Activated naive CD8-positive, alpha-beta T cell treated with anti-CD3 and anti-CD28 coated beads, Interleukin-2, amount 10 ng/mL, durations not matched to agents 7 days and 5 days (primary cell): ENCODE measurements at places on chromosomes 7 and 10. TPM values are rescaled to one million over a fixed set of nuclear protein-coding genes. Genes with fewer than 3 reads are reported as not detected.

GRCh38 chr7:124674451-124674850 lies 91.1 kb downstream of the GPR37 start:
- no peak for DNase-seq

- no peak for DNase-seq
Observed at GRCh38 chr7:45699726-45700390, 125.7 kb downstream of the ADCY1 start.

- no peak for DNase-seq
Observed at GRCh38 chr10:111432588-111432987, 355.8 kb downstream of the ADRA2A start.

DNA sequence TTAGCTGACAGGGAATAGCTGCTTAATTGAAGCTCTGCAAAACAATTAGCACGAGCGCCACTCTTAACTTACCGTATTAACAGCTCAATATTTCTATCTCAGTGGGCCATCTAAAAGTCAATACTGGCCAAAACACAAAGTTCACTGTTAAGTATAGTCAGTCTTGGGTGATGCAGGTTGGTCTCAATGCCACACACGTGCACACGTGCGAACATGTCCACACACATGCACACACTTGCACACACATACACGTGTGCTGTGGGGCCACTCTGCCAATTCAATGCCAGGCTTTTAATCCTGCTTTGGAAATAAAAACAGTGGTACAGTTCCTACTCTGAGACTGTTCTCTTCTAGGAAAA lies 105.1 kb downstream of the GRB10 start:
- no peak for DNase-seq

DNA sequence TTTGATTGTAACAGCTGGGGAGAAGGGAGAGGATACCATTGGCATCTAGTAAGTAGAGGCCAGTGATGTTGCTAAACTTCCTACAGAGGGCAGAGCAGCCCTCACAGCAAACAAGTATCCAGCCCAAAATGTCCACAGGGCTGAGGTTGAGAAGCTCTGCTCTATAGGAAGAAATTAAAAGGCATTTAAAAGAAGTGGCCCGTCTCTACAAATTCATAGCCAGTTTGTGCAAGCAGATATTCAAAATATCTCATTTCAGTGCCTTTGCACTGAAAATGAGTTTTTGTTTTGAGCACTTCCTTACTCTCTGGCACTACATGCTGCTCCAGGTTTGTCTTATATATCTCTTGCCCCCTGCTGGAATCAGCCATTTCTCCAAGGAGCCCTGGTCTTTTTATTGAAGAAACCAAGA lies 330.0 kb downstream of the BBS9 start:
- DNase-seq = no peak

GRCh38 chr7:17155529-17155928 lies 142.9 kb upstream of the AHR start:
- no peak for DNase-seq

DNA sequence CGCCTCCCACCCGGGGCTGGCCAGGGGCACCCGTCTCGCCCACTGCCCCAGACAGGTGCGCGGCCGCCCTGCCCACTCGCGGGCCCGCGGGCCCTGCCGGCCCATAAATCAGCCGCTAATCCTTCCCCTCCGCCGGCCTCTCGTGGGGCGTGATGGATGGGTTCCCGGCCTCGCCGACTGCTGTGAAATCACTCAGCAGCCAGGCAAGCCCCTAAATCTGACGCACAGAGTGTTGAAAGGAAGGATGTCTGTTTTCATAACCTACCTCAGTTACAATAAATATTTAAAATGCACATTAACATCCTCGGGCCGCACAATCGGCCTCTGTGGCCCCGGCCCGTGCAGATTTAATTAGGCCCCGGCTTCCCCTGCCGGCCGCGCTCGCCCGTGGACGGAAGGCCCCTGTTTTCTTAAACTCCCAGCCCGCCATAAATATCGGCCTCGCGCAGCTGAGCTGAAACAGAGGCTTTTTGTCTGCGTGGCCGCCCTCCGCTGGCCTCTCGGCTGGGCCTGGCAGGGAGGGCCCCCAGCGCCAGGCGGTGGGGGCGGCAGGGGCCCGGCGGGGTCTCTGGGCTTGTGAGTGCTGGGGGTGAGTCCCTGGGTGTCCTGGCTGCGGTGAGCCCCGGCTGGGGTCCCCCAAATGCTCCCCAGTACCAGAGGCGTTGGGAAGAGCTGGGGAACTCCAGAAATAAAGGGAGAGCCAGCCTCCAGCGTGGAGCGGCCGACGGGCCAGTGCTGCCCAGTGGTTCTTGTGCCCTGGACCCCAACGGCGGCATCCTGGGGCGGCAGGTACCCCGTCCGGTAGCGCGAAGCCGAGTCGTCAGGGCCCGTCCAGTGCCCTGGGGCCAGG lies 90.7 kb downstream of the UNCX start:
- DNase-seq = no peak

DNA sequence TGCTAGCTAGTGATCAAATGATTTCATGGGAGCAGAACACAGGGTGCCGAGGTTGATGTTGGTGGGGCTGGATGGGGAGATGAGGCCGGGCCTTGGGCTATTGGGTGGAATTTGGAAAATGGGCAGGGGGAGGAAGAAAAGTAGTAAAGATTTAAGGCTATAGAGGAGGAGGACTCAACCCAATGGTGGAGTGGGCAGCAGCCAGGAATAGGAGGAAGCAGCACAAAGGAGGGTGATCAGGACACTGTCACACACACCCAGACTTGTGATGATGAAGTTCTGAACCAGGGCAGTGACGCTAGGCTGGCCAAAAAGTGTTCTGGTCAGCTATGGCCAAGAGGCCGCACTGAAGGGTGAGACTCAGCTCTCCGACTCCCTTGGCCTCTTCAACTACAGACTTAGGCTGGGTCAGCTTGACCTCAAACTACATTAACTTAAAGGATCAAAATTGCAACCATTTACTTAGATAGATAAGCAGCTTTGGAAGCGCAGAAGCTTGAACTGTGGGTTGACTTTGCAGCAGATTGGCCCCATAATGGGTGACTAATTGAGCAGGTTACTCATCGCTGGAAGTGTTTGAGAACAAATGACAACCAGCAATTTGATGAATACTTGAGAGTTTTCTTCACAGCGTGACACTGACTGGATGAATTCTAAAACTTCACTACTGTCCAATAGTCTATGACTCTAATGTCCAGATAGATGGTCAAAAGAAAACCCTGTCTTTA lies 29.4 kb upstream of the GPR26 start:
- no peak for DNase-seq

- DNase-seq = no peak
Observed at GRCh38 chr10:8066797-8067196, 12.3 kb downstream of the GATA3 start.

DNA sequence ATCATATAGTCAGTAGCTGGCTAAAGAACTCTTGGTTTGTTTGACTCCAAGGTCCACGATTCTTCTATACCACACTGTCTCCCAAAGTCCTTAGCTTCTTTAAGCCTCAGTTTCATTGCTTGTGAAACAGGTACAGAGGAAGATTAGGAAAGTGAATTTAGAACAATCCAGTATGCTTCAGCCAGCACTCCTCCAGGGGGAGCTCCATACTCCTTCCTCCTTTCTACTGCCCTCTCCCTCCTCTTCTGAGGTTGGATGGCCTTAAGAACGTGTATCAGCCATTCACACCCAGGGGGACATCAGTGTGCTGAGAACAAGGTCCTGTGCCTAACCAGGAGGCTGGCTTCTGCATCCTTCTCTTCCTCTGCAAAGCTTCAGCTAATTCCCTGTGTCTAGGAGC lies 54.8 kb upstream of the CALD1 start:
- no peak for DNase-seq

DNA sequence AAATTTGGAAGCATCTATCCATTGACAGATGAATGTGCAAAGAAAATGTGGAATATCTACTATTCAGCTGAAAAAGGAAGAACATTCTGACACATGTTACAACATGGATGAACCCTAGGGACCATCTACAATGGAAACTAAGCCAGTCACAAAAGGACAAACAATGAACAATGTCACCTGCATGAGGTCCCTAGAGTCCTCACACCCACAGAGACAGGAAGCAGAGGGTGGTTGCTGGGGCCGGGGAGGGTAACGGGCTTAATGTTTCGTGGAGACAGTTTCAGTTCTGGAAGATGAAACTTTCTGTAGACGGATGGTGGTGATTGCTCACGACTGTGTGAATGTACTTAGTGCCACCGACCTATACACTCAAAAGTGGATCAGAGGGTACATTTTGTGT lies 282.9 kb downstream of the ADARB2 start:
- DNase-seq = no peak

DNA sequence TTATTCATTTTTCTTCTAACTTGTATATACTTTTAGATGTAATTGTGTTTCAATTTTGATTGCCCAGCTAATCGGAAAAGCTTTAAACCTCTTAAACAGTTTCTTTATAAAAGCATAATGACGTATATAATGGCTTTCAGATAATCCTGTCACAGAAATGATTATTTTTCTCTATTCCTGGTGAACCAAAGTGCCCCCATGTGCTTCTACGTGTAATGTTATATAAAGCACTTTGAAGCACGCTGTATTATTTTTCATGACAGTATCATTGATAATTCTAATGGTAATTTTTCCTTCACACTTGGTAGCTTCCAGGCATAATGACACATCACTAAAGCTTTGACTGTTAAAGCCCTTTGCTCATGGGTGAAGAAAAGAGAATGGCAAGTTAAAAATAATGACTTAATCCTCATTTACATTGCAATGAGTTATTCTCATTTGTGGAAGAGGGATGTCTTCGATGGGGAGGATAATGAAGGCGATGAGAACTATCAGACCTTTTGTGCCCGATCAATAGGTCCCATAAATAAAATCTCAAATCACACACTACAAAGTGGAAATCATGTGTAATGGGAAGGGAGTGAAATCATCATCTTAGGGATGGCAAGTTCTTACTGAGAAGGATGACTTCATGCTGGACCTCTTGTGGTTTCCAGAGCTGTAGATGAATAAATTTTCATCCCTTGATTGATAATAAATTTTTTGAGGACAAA lies 460.1 kb downstream of the DPP6 start:
- DNase-seq = no peak

GRCh38 chr7:128692623-128693270 lies 20.7 kb downstream of the GARIN1A start:
- DNase-seq = no peak

GRCh38 chr7:52838981-52839411 lies 196.4 kb upstream of the POM121L12 start:
- no peak for DNase-seq

DNA sequence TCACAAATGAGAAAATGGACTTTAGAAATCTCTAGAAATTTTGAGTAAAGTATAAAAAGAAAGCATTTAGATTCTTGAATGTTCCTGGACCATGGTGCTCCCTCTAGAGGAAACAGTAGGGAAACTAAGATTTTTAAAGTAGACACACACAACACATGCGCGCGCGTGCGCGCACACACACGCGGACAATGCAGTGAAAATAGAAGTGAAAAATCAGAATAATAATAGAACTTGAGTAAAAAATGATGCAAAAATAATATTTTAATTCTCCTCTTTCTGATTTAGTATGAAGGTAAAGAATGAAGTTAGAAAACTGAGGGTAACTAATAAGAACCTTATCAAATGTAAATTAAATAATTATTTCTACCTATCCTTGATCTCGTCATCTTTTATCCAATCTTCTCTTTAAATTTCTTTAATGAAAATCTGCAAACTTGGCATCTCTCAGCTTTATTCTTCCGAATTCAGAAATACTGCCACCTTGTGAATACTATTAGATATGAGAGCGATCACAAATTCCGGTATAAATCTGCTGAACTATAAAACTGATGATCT lies 117.0 kb upstream of the AMPH start:
- no peak for DNase-seq

- peak; percentile 50 for DNase-seq
Observed at GRCh38 chr7:1922071-1922869, 252.2 kb downstream of the ELFN1 start.

Gene PGAM2
- total RNA-seq = 0.74 TPM

Gene EPHB4
- 3.1 TPM for total RNA-seq

Gene ECHDC3
- total RNA-seq = 1.6 TPM

Gene CCNY
- 66.6 TPM for total RNA-seq
